ENCODE measurements at places on chromosomes 3 and 15.
A peak's percentile ranks its signal among the peaks of the same experiment; 100 is the strongest.

GRCh38 chr3:28840976-28841376, 439.9 kb upstream of the RBMS3 start:
- peak; percentile 9 for DNase-seq

DNA sequence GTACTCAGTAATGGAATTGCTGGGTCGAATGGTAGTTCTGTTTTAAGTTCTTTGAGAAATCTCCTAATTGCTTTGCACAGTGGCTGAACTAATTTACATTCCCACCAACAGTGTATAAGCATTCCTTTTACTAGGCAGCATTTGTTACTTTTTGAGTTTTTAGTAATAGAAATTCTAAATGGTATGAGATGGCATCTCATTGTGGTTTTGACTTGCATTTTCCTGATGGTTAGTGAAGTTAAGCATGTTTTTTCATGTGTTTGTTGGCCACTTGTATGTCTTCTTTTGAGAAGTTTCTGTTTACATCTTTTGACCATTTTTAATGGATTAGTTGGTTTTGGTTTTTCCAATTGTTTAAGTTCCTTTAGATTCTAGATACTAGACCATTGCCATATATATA, 28.4 kb downstream of the TP63 start:
- DNase-seq: no peak

DNA sequence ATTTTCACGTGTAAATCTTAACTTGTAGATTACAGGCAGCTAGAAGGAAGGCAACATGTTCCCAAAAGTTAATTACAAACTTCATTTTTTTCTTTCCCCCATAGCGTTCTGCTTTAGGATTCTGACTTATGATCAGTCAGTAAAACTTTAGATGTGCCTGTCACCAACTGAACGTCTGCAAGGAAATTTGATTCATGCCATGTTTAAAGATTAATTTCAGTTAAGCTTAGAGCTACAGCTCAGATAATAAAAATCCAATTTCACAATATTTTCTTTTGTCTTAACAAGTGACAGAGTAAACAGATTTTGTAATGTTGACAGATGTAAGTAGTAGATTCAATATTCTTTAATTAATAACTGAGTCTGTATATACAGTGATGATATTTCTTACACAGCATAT, 253.1 kb downstream of the NFKBIZ start:
- DNase-seq: no peak

DNA sequence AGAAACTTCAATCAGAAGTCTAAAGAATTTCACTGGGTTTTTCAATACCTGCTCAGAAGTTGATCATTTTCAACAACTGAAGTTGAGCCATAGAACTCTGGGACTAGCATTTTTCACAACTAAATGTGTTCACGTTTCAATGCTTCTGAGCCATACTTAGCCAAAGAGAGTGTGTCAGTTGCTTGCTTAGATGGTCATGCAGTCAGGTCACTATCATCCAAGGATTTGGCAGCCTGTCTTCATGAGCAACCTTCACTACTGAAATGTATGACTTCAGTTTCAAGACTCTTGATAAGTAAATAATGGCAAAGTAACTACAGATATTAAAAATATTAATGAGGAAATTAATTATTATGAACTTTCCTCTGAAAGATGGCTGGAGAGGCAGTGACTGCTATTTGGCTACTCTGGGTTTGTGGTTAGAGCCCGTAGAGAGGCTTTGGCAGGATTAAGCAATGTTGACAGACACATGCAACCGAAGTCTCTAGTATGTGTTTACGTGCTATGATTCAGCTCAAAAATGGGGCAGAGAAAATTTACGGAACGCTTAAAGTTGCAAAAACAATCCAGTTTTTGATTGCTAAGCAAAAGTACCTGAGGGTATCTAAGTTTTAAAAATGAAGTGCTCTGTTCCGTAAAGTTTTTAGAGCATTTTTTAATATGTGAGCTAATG, 133.8 kb downstream of the GMNC start:
- DNase-seq: no peak

DNA sequence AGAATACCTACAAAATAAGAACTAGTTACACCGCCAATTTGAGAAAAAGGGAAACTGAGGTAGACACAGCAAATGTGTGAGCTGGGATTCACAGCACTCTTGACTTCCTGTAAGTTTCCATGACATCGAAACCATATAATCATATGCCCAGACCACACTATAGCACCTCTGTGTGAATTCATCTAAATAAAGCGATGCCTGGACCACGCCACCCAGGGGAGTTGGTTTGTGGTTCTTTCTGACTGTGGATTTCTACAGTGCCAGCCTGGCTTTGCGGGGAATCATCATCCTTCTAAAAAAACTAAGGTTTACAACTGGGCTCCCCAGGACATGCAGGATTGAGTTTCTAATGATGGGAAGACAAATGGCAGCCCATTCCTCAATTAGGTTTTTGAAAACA, 23.5 kb upstream of the CA12 start:
- DNase-seq: no peak

- no peak for DNase-seq
Observed at GRCh38 chr15:43763819-43764446, 12.8 kb downstream of the ELL3 start.

DNA sequence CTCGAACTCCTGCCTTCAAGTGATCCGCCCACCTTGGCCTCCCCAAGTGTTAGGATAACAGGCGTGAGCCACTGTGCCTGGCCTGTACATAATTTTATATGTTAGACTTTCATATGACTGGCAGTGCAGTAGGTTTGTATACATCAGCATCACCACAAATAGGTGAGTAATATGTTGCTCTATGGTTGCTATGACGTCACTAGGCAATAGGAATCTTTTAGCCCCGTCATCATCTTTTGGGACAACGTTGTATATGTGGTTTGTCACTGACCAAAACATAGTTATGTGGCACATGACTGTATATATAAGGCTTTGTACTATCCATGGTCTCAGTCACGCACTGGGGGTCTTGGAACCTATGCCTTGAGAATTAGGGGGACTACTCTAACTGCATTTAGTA, 17.0 kb upstream of the DNAJC19 start:
- no peak for DNase-seq

DNA sequence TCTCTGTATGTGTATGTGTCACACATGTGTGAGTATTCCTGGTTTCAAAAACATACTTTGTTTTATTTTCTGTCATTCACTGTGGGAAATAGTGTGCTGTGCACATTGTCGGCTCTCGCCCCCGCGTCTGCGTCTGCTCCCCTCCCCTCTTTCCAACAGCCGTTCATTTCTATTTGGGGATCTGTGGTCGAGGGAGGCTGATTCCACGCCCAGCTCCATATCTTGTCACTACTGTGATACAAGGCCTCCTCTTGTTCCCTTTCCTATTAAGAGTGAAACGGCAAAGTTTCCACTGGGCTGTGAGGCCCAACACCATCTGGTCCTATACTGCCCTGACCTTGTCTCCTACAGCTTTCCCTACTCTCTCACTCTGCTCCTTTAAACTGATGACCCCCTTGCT, 172.5 kb upstream of the LRIG1 start:
- DNase-seq: no peak

GRCh38 chr3:107430996-107431245, 53.7 kb downstream of the CCDC54 start:
- DNase-seq: no peak

DNA sequence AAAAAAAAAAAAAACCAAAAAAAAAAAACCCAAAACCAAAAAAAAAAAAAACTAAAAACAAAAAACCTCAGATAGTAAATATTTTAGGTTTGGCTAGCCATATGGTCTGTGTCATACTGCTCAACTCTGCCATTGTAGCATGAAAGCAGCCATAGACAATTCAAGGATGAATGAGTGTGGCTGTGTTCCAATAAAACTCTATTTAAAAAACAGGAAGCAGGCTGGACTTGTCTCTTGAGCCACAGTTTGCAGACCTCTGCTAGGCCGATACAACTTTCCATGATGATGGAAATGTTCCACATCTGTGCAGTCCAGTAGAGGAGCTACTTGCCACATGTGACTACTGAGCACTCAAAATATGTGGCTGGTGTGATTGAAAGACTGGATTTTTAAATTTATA, 11.1 kb downstream of the EFCAB12 start:
- DNase-seq: no peak

DNA sequence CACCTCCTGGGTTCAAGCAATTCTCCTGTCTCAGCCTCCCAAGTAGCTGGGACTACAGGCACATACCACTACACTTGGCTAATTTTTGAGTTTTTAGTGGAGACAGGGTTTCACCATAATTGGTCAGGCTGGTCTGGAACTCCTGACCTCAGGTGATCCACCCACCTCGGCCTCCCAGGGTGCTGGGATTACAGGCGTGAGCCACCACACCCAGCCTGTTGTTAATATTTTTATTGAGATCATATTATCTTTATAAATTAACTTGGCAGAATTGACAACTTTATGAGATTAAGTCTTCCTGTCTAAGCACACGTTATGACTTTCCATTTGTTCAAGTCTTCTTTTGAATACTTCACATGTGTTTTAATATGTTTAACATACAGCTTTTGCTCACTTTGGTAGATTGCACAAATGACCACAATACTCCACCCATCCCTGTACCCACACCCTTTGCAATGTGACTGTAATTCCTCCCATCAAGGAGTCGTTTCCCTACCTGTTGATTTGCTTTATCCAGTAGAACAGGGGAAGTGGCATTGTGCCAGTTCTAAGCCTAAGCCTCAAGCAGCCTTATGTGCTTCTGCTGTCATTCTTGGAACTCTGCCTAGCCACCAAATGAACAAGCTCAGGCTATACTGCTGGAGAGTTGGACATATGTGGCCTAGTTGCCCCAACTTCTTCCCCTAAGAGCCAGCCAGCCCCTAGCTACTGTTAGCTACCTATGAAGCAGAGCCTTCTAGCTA, 8.2 kb downstream of the XYLB start:
- no peak for DNase-seq

GRCh38 chr15:92803852-92804609, 96.1 kb upstream of the CHD2 start:
- DNase-seq: no peak

GRCh38 chr3:14525685-14526631, 14.2 kb downstream of the GRIP2 start:
- no peak for DNase-seq

GRCh38 chr15:99726333-99726732, 6.9 kb downstream of the LYSMD4 start:
- no peak for DNase-seq

- no peak for DNase-seq
Observed at GRCh38 chr3:15653321-15653720, 51.8 kb downstream of the BTD start.

GRCh38 chr3:5767304-5767703, 579.8 kb downstream of the EDEM1 start:
- no peak for DNase-seq

DNA sequence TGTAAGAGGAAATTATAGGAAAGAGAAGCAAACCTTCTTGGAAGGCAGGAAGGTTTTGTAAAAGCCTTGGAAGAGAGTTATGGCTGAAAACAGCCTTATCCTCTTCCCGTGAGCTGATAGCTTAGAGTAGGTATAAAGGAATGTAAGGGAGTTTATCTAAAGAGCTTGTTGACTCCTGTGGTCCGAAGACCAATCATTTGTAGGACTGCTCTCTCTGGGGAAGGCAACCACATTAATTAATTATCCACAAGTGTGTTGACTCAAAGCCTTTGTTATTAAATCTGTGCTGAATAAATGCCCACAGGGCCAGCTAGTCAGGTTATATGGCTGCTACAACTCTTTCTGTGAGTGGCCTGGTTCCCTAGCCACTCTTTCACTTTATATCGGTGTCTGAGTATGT, 452.1 kb upstream of the RASGRP1 start:
- DNase-seq: no peak

- no peak for DNase-seq
Observed at GRCh38 chr3:126322181-126322967, 34.8 kb downstream of the KLF15 start.

DNA sequence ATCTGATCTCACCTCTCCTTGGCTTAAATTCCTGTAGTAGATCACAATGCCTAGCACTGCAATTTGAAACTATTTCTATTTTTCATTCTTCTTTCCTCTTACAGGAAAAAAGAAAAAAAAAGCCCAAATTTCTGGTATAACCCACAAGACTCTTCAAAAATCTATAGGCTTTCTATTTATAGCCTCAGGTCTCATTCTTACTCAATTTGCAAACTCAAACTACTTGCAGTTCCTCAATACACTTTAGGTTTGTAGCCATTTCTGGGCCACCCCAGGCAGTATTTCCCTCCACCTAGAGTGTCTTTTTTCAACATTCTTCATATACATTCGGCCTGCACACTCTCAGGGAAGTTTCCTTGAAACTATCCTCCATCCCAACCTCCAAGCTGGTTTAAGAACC, 169.0 kb downstream of the TBC1D5 start:
- no peak for DNase-seq

DNA sequence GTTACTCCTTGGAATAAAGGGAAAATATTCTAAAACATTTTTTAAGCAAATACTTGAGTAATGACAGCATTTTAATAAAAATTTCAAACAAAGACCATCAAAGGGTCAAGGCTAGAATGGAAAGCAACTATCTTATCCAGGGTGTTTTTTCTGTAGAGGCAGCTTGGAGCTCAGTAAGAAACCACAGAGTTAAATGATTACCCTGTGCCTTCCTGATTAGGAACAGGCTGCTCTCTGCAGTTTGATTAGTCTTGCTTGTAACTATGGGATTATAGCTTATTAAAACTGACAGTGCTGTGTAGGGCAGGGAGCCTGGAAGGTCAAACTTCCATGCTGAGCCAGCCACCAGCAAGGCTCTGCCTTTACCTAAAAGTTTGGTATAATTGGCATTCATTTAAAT, 33.1 kb downstream of the QTRT2 start:
- no peak for DNase-seq
